ENCODE measurements at places on chromosomes 7 and 10.

- DNase-seq: no peak
These were observed 202.7 kb downstream of the POM121L12 start for GRCh38 chr7:53238021-53238605.

GRCh38 chr7:51635775-51636174 lies 319.2 kb upstream of the COBL start:
- DNase-seq: no peak

- DNase-seq: no peak
These were observed 402.8 kb upstream of the PCDH15 start for GRCh38 chr10:55203874-55204273.

DNA sequence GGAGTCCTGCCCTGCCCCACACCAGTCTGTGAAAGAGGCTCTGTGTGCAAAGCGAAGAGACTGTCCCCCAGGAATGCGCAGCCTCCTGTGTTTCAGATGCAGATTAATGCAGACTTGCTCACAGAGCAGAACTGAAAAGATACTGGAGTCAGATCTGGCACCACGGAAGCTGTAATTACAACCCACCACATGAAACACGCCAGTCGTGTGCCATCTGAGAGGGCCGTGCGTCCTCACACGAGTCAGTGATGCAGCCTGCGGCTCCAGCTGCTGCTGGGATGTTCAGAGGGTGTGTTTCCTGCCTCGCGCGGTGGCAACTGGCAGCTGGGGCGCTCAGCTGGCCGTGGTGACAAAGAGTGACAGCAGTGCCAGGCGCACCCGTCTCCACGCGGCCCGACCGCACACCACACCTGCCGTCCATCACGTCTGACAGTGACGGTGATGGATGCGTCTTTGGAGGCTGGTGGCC lies 50.0 kb downstream of the NKX6-2 start:
- no peak for DNase-seq

DNA sequence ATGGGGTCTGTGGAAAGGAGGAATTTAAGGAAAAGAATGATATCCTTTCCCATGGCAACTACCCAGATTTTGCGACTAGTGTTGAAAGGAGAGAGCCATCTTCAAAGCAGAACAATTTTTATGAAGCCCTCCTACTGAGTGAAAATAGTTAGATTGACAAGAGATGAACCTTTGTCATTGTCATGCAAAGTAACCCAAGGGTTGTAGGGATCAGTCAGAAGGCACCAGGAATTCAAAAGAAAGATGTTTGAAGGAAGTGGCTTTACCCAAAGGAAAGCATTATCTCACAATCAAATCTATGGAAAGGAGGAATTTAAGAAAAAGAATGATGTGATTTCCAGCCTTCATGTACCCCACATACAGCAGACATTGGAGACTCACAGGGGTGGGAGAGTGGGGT lies 544.4 kb downstream of the IPMK start:
- no peak for DNase-seq
